ENCODE measurements at places on chromosomes 5 and 9.

GRCh38 chr9:113559834-113560800 is 96.6 kb downstream of the RGS3 start:
- DNase-seq = no peak

DNA sequence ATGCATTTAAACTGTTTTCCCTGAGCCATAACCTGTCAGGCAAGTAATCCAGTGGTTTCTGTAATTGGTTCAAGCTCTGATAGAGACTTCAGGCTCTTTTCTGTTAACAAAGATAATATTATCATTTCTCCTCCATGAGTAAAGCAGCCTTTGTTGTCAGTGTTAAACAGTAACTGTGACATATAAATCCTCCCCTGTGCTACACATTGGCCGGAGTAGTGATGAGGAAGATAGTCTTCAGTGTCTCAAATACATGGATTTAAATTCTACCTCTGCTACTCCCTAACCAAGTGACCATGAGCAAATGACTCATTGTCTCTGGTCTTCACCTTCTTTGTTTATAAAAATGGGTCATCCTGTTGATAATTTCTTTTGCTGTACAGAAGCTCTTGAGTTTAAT is 615.5 kb upstream of the CHD1 start:
- no peak for DNase-seq

DNA sequence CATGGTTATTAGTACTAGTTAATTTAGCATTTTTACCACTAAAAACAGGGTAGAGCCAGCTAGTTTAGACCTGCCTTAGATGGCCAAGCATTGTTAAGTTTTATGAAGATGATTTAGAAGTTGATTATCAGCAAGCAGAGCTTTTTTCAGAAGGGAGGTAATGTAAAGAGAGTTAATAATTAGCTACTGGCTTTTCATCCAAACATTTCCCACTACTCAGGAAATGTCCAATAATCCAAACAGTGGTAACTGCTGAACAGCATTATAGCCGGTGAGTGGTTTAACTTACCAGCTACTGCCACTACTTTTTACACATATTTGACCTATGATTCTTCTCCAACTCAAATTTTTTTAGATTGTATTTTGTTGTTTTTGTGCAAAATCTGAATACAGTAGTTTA is 1.7 kb downstream of the ITGA1 start:
- no peak for DNase-seq

DNA sequence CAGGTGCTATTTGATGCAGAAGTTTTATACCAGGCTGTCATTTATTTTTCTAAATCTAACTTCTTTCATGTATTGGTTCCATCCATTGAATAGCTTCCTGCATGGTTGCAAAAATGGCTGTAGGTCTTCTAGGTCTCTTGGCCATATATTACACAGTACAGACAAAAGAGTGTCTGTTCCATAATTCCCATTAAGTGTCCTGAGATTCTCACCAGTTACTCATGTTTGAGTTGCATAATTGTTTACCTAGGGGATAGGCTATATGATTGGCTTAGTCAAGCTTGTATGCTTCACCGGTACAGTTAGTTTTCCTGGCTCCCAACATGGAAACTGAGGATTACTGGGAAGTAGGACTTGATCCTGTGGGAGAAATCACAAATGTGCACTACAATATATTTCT is 399.4 kb upstream of the NUDT12 start:
- DNase-seq = no peak

DNA sequence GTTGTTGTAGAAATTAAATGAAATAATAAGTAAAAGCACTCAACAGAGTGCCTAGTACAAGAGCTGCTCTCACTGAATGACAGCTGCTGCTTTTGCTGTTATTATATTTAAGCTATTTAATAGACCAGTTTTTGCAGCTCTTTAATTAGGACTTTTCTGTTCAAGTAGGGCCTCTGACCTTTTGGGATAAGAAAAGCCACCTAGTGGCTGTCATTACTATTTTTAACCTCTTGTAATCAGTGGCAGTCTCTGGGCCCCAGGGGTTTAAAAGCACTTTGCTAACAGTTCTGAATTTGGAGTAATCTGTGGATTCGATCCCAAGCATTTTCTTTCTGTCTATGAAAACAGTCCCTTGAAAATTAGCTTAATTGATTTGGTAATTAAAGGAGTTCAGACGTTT is 121.1 kb downstream of the NUDT12 start:
- DNase-seq = no peak

- DNase-seq = no peak
Measured at GRCh38 chr5:9174446-9174845, 371.4 kb downstream of the SEMA5A start.

GRCh38 chr5:102324714-102325113 is 28.6 kb upstream of the SLCO4C1 start:
- DNase-seq = no peak

Measured in CMK (cell line).